ENCODE measurements at places on chromosomes 7 and 10.

DNA sequence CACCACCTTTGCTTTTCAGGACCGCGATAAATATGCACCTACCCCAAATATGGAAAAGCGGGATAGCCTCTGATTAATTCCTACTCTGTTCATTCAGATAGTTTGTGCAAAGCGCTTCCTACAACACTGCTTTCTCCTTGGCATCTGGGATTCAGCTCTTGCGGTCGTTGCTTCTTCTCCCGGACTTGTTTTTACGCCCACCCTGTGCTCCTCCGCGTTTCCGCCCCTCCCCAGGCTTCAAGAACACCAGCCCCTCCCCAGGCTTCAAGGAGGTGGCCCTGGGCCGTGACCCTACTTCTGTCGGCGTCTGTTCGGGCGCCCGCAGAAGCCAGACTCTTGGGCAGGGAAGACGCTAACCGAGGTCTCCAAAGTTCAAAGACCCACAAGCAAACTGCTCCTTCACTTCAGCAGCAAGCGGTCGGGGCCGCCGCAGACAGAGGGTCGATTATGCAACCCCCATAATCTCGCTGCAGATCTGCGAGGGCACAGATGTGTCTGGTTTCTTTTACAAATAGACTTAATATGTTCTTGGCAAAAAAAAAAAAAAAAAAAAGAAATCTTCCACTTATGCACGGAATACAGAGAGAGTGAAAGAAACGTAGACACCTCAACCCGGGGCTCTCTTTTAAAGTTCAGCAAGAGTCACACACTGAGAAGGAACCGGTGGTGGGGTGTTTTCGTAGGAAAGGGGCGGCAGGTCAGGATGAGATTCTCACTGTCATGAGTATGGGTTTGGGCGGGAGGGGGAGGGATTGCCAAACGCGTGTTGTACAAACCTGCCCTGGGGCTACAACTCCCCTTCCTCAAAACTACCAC is 1.9 kb downstream of the DLX5 start:
- no peak for DNase-seq

- DNase-seq = no peak
Observed at GRCh38 chr7:111091593-111092358, 849 bp downstream of the LRRN3 start.

- no peak for DNase-seq
Observed at GRCh38 chr10:8262317-8262716, 207.8 kb downstream of the GATA3 start.

DNA sequence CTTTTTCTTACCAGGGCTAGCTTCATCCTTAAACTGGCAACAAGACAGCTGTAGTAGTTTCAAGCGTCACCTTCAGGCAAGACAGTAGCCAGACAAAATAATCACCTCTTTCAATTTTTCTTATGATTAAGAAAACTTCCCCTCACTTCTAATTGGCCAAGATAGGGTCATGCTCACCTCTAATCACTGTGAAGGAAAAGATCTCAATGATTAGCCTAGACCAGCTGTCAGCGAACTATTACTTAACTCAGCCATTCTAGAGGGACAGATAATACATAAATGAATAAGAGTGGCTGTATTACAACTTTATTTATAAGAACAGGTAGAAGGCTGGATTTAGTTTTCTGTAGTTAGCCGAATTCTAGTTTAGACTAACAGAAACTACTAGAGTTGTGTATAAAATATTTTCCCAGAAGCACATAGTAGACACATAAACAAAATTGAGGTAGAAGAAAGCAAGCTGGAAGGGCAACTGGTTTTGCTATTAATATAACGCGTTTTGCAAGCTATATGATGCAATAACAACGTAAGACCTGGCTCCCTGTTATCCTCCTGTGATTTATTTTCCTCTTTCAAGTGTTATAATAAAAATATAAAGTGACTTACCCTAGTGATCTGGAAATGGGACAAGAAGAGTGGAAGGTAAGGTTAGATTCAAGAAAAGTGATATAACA is 64.3 kb downstream of the ELAPOR2 start:
- DNase-seq = no peak

DNA sequence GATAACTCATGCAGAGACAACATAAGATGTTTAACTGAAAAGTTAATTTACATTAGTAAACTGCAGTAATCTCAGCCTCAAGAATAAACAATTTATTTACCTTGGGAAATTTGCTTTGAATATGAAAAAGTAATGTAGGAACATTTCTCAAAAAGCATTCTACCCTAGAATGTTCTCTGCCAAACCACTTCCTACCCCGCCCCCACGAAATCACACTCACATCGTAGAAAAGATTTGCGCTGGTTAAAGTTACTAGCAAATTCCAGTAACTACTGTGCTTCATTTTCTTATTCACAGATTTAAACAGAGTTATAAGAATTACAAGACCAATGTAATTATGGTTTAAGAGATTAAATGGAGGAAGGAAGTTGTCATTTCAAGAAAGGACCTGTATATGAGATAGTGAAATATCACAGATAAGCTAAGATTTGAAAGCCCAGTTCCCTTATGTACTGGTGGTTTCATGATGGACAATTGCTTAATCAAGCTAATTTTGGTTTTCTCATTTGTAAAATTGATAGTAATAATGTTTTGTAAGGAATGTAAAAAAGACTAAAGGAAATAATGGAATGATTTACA is 175.4 kb downstream of the GNAI1 start:
- no peak for DNase-seq

GRCh38 chr10:105585171-105585570 is 944.1 kb downstream of the SORCS3 start:
- no peak for DNase-seq

DNA sequence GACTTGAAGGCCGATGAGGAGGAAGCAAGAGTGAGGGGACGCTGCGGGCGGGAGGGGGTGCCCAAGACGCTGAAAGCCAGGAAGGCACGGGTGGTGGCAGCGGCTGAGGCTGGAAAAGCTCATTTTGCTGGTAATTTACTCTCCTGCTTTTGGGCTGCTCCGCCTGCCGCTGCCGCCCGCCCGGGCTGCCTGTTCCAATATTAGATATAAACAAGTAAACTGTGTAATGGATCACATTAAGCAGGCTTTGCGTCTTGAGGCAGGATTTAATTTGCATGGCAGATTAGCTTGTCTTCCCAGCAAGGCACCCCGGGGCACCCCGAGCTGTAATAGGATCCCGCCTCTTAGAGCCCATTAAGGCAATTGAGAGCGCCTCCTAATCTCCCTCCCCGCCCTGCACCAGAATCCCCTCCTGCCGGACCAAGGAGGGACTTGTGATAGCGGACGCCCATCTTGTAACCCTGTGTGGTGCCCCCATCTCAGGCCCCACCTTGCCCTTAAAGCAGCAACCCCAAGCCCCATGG is 46.1 kb upstream of the SLF2 start:
- no peak for DNase-seq

- DNase-seq = no peak
Observed at GRCh38 chr10:71493741-71494140, 97.0 kb downstream of the CDH23 start.
